Naive thymus-derived CD4-positive, alpha-beta T cell (primary cell): ENCODE measurements at places on chromosomes 11 and 22. TPM values are rescaled to one million over a fixed set of nuclear protein-coding genes. Genes with fewer than 3 reads are reported as not detected.

Gene LRRC4C
- total RNA-seq = not detected

Gene AASDHPPT
- total RNA-seq = 18.4 TPM

- no peaks in the 10 kb centered on the region for H3K27me3 ChIP-seq
- no peak overlapping the region for H3K27ac ChIP-seq
- no peaks in the 10 kb centered on the region for H3K4me1 ChIP-seq
These were observed 8.3 kb downstream of the ATP5MGL start for GRCh38 chr22:42632096-42632495.

- H3K36me3 ChIP-seq = no peaks in the 10 kb centered on the region
- H3K27me3 ChIP-seq = no peaks in the 10 kb centered on the region
- H3K4me1 ChIP-seq = peaks cover 60% of the 10 kb centered on the region
- H3K27ac ChIP-seq = peak overlapping the region; percentile 98
These were observed 275.3 kb downstream of the ETS1 start for GRCh38 chr11:128311742-128312719.

Gene SLC22A25
- total RNA-seq = not detected in 2 replicates

DNA sequence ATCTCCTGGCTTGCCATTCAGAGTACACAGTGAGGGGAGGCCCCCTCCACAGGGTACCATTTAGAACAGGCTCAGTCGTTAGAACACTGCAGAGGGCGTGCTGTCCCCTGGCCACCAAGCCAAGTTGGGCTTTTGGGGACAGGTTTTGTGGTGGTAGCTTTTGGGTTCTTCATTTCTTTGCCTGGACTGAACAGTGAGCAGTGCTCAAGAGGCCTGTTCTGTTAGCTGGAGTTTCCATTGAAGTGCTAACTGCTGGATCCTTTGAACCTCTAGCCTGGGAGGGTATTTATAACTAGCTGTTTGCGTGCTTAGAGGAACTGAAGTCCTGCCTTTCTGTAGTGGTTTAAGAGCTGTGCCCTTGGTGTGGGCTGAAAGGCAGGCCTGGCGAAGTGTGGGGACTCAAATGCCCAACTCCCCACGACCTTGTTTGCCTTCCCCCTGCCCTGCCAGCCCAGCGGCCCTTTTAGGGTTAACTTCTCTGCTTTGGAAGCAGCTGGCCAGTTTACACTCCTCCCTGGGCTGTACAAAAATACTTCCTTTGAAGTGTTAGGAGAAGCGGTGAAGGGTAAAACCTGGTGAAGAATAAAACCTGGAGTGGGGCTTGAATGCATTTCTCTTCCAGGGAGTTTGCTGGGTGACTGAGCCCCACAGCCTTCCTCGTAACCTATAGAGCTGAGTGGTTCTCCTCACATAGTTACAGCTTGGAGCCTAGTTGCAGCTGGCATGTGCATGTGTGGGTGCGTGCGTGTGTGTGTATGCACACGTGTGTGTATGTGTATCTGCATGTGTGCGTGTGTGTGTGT is 34.6 kb downstream of the ZNRF3 start:
- no peak overlapping the region for H3K4me3 ChIP-seq
- no peaks in the 10 kb centered on the region for H3K27me3 ChIP-seq
- no peak overlapping the region for H3K27ac ChIP-seq

- DNase-seq = no peak
- H3K27ac ChIP-seq = no peak overlapping the region
- no peak overlapping the region for H3K4me3 ChIP-seq
- H3K27me3 ChIP-seq = no peaks in the 10 kb centered on the region
These were observed 15.1 kb upstream of the CD3E start for GRCh38 chr11:118289401-118289800.
